LoVo (cell line): ENCODE measurements at places on chromosomes 12 and 14.
A peak's percentile ranks its signal among the peaks of the same experiment; 100 is the strongest.

- DNase-seq: no peak
These were observed 187.4 kb downstream of the FOXG1 start for GRCh38 chr14:28953973-28954372.

DNA sequence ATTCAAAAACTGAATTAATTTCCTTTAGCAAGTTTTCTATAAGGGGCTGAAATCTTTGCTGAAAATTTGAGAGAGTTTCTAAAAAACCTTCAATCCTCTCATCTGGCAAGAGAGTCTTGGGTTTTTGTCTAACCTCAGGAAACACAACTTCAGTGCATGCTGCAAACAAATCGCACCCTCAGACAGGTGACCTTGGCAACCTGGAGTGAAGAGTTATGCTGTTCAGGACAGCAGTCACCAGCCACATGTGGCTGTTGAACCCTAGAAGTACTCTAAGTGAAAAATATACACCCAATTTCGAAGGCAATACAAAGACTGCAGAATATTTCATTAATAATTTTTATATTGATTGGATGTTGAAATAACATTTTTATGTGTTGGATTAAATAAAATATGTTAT, 184.8 kb downstream of the RPS29 start:
- no peak for DNase-seq

DNA sequence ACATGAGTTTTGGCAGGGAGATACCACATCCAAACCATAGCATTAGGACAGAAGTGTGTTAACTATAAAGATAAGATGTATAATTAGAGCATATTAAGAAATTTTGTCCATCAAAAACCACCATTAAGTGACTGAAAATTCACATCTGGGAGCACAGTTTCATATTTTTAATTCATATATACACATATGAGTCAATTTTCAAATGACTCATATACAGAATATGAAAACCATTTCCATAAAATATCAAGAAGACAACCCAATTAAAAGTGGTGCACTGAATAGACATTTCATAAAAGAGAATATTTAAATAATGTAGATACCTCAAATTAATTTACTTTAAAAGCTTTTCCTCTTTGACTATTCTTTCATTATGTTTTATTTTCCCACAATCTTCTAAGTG, 25.3 kb downstream of the MUCL1 start:
- DNase-seq: no peak

GRCh38 chr14:47442211-47442610, 233.2 kb downstream of the MDGA2 start:
- peak; percentile 7 for DNase-seq

GRCh38 chr12:2259369-2259768, 206.6 kb downstream of the CACNA1C start:
- DNase-seq: no peak

DNA sequence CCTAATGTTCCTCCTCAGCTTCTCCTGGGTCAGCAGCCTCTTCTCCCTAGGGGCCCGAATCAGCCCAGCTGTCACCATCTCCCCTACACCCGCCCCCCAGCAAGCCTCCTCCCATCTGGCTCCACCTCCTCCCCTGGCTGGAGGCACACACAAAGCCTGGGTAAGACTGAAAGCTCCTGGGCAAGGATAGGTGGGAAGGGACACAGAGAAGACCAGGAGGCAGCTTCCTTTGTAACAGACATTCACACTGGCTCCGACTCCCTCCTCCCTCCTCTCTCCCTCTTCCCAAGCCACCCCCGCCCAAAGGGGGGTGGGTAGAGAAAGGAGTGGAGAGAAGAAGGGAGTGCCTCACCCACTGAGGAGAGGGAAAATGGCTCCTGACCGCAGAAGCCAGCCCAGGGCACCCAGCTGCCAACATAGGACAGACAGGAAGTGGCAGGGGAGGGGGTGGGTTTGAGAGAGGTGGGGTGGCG, 4.0 kb downstream of the CHD4 start:
- DNase-seq: no peak

GRCh38 chr14:56996721-56997399, 186.6 kb upstream of the OTX2 start:
- no peak for DNase-seq

GRCh38 chr12:57890191-57891115, 43.9 kb upstream of the CTDSP2 start:
- DNase-seq: peak; percentile 87

DNA sequence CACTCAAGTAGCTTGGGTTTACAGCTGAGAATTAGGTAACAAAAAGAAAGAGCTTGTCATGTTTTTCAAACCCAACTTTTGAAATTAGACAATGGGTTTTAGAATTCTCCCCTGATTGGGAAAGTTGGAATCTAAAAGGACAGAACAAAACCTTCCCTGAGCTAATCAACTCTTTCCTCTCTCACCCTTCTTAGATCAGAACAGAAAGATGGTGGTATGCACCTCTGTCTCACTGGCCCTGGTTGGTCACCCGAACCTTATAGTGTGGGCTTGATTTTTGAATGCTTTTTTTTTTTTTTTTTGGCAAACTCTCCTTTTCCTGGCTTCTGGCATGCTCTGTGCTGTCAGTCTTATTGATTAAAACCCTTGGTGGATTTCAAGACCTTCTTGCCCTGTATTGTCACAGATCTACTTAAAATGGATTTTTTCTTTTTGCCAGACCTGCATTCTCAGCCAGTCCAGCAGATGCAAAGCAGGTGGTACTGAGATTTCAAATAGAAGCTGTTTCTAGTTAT, 251.1 kb upstream of the RMST start:
- no peak for DNase-seq

GRCh38 chr14:23406244-23406643, 1.8 kb downstream of the MYH6 start:
- no peak for DNase-seq

GRCh38 chr12:86719381-86719780, 463.2 kb upstream of the MGAT4C start:
- no peak for DNase-seq

DNA sequence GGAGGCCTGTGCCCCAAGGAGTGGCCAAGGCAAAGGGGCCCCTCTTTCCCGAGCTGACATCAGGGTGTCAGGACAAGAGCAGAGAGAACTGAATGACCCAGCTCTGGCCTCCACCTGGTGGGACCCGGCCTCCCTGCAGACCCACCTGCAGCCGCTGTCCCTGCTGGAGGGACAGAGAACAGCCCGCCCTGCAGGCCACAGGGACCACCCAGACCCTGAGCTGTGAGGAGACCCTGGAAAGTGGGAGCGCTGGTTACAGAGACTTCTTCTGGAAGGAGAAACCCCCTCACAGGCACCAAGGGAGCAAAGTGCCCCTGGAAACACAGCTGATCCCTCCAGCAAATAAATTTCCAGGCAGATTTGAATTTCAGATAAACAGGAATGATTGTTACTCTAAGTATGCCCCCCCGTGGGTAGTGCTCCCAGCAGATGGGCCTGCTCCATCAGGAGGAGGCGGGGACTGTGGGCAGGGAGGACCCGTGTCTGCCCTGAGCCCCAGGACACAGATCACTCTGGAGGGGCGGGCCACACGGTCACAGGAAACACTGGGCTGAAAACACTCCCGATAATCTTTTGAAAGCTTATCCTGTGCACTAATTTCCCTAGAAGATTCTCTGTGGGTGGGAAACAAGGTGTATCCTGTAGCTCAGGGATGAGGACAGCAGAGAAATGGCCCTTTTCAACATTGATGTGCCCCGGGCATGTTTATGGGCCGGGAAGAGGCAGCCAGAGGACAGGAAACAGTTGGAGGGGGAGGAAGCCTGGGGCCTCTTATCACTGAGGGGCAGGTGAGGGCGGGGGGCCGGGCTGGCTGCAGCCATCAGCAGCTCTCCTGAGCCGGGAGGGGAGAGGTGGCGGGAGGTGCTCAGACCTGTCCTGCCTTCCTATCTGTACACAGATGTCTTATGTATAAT, 276.0 kb downstream of the ADGRD1 start:
- no peak for DNase-seq

GRCh38 chr12:88144546-88145468, 2.7 kb downstream of the TMTC3 start:
- no peak for DNase-seq

DNA sequence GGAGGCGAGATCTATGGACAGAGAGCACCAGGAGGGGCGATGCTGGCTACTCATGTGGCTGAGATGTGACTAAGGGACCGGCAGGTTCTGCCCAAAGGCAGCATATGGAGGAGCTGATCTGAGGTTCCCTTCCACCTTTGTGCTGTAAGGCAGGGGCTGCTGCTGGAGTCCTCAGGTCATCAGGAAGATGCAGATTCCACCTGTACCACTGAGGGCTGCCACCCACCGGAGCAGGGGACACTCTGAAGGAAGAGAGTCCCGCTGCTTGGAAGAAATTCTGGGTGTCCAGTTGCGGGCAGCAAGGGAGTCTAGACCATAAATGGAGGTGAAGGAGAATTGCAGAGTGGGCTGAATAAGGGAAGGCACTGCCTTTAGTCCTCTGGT, 55.3 kb downstream of the PLEKHG3 start:
- no peak for DNase-seq

- DNase-seq: no peak
These were observed 194.9 kb downstream of the PAH start for GRCh38 chr12:102722147-102722546.

- no peak for DNase-seq
These were observed 116.1 kb downstream of the DUSP6 start for GRCh38 chr12:89236237-89236636.

DNA sequence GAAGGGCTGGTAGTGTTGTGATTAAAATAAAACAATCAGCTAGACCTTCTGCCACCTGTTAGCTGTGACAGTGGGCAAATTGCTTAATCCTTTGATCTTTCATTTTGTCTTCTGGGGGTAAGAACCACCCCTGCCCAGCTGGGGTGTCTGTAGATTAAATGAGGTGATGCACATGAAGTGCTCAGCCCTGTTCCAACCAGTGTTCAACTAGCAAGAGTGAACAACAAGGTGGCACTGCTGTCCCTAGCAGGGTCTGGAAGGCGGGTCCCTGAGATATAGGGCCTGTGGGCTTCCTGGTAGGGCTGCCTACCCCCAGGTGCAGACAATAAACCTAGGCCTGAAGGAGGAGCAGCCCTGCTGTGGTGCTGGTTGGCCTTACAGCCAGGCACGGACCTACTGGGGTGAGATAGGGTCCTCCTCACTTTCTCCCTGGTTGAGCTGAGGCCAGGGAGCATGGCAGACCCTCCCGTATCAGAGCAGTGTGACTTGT, 60.6 kb downstream of the ARL6IP4 start:
- no peak for DNase-seq

DNA sequence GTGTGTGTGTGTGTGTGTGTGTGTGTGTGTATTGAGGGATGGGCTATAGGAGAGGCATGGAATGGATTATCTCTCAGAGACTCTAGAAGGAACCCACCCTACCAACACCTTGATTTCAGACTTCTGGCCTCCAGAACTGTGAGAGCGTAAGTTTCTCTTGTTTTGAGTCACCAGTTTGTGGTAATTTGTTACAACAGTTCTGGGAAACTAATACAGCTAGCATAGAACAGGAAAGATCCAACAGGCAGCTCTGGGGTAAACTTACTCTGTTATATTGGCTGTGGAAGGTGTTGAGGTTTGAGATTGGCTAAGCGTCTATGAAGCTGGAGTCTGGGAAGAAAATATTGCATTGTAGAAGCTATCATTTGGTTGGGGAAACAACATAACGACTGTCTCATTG, 334.3 kb downstream of the AACS start:
- no peak for DNase-seq

DNA sequence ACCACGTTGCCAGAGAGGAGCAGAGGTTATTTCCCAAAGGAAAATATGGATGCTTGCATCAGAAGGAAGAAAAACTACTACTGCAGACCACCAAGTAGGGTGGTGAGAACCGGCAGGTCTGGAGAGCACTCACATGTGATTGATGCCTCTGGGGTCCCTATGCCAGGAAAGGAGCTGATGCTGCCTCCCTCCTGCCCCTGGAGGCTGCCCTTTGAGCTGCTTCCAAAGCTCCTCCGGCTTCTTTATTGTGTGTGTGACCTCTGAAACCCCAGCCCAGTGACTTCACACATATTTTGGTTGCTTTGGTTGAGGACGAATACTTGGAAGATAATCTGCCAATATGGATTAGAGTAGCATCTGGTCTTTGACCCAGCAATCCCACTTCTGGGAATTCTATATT, 133.4 kb downstream of the AACS start:
- DNase-seq: no peak

DNA sequence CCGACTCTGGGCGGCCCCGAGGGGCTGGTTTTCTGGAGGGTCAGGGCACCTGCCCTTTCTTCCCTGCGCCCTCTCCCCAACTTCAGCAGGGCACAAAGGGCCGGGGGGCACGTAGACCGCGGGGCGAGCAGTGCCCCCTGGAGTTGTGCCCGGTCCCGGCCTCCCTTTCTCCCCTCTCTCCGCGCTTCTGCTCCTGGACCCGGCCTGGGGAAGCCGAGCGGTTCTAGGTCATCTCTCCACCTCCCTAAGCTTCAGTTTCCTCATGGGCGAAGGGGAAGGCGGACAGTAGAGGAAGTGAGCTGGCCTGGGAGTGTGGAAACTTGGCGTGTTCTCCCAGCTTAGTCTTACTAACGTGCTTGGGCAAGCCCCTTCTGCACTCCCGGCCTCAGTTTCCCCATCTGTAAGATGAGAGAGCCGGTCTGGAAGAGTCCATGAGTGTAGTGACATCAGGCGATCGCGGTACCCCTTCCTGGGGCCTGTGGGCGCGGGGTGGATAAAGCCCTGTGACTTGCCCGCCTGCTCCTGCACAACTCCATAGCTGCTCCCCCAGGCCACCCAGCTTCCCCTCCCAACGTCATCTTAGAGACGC, 158.6 kb upstream of the PARP11 start:
- peak; percentile 34 for DNase-seq

- no peak for DNase-seq
These were observed 253.4 kb upstream of the DDHD1 start for GRCh38 chr14:53406519-53406918.

DNA sequence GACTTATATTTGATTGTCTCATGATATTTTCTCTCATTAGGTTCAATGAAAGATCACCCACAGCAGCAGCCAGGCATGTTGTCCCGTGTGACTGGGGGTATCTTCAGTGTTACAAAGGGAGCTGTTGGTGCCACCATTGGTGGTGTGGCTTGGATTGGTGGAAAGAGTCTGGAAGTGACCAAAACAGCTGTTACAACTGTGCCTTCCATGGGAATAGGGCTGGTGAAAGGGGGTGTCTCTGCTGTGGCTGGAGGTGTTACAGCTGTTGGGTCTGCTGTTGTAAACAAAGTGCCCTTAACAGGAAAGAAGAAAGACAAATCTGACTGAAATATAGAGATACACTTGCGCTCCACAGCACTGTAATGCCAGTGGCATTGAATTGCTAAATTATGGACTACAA, 15.4 kb downstream of the TMEM263 start:
- no peak for DNase-seq

GRCh38 chr12:19288603-19289244, 150.6 kb upstream of the AEBP2 start:
- DNase-seq: peak; percentile 56

DNA sequence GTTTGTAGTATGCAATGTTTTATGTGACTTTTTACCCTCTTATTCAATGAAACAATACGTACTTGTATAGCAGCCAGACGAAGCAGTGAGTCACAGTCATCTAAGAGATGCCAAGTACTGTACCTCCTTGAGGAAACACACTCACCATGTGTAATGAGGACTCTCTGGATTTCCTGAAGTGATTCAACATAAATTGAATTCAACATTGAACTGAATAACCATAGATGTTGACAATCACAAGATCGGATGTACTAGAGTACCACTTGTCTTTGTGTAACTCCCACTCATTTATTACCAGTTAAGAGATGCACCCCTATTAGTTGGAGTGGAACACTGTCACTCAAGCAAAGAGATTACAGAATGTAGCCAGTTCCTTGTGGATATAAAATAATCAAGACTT, 175.2 kb upstream of the HMGA2 start:
- DNase-seq: peak; percentile 93
